ENCODE measurements at places on chromosomes 3 and 15. TPM values are rescaled to one million over a fixed set of nuclear protein-coding genes. Genes with fewer than 3 reads are reported as not detected.

- H3K27ac ChIP-seq, result no peak overlapping the region
- no peaks in the 10 kb centered on the region for H3K4me1 ChIP-seq
Measured at GRCh38 chr15:83170474-83171165, 37.0 kb downstream of the HDGFL3 start.

Gene EPHB3
- 0.07 TPM for total RNA-seq

GRCh38 chr15:80076321-80077318 is 17.1 kb downstream of the ZFAND6 start:
- H3K4me1 ChIP-seq, result peaks cover 43% of the 10 kb centered on the region
- DNase-seq, result no peak
- H3K27me3 ChIP-seq, result no peaks in the 10 kb centered on the region
- peaks cover 8% of the 10 kb centered on the region for H3K36me3 ChIP-seq

Gene MYRIP
- not detected for total RNA-seq

DNA sequence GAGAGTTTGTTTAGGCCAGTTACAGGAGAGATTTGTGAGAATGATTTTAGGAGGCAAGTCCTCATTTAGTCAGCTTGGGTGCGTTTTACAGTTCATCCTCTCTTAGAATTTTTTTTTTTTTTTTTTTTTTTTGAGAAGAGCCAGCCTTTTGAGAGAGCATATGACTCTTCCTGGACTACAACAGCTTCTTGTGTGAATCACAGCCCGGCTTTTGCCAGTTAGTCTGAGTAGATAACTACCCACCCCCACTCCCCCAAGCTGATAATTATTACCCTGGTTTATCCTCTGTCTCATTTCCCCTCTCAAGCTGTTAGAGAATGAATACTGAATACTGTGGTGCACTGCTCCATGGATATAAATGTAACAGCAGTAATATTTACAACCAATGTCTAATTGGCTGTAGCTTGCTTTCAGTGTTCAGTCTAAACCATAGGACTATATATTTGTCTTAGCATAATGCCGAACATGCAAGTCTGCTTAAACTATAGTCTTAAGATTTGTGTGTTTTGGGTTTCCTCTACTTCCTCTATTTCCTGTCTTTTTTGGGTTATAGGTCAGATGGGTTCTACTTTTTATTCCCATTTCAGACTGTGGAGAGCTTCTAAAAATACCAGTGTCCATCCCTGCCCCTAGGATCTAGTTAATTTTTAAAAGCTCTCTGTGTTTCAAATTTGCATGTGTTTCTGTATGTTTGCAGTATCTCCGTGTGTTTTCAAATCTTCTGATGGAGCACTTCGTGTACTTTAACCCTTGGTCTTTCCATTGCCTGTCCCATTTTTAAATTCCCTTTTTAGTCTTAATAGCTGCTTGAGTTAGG is 8.0 kb downstream of the CHD2 start:
- H3K27ac ChIP-seq, result peak overlapping the region; percentile 100
- DNase-seq, result peak; percentile 63
- H3K27me3 ChIP-seq, result peaks cover 3% of the 10 kb centered on the region
- H3K36me3 ChIP-seq, result peaks cover 67% of the 10 kb centered on the region

Gene C3orf49
- total RNA-seq, result not detected

- peak; percentile 24 for DNase-seq
- H3K4me3 ChIP-seq, result peak overlapping the region; percentile 80
- no peaks in the 10 kb centered on the region for H3K36me3 ChIP-seq
- H3K4me1 ChIP-seq, result peaks cover 29% of the 10 kb centered on the region
- no peaks in the 10 kb centered on the region for H3K27me3 ChIP-seq
Measured at GRCh38 chr3:127589600-127590281, 792 bp downstream of the TPRA1 start.

GRCh38 chr15:62534996-62535395 is 369.9 kb upstream of the C2CD4B start:
- peaks cover 11% of the 10 kb centered on the region for H3K27me3 ChIP-seq
- no peak for DNase-seq
- H3K4me1 ChIP-seq, result no peaks in the 10 kb centered on the region
- no peaks in the 10 kb centered on the region for H3K36me3 ChIP-seq
- H3K27ac ChIP-seq, result no peak overlapping the region

Gene TMEM158
- not detected for total RNA-seq

DNA sequence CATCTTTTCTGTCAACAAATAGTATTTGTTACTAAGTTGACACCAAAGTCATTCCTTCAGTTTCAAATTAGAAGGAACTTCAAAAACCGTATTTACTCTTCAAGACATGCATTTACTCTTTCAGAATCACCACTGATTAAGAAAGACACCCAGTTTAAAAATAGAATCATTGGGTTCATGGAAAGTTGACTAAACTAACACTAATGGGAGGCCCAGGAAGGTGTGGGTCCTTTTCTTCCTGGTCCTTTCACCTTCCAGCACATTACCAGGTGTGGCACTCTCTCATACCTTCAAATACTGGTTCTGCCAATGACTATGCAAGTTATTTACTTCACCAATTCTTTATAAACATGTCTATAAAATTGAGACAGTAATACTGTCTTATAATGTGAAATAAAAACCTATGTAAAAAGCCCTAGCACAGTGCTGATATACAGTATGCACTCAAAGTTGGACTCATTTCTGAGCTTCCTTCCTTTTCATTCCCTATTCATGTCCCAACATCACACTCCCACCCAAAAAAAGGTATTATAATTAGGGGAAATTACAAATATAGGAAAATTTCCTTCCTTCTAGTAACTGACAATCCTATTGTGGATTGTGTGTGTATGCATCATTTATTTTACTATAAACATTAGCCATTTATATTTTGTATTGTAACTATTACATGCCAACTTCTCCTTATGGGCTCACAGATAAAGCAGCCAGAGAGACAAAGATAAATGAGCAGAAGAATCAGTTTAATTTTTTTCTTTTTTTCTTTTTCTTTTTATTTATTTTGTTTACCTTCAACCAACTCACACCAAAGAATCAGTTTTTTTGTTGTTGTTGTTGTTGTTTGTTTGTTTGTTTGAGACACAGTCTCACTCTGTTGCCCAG is 48.9 kb downstream of the LRRFIP2 start:
- H3K36me3 ChIP-seq, result peaks cover 14% of the 10 kb centered on the region
- no peaks in the 10 kb centered on the region for H3K27me3 ChIP-seq
- H3K4me1 ChIP-seq, result peaks cover 14% of the 10 kb centered on the region
- DNase-seq, result no peak
